ENCODE measurements at places on chromosomes 3 and 15. TPM values are rescaled to one million over a fixed set of nuclear protein-coding genes. Genes with fewer than 3 reads are reported as not detected.

STAC gene
- total RNA-seq, result 4.2 TPM

CTXN2 gene
- total RNA-seq, result not detected

SLC2A2 gene
- not detected for total RNA-seq

ITPKA gene
- total RNA-seq, result not detected

STIMATE gene
- 40.2 TPM for total RNA-seq

UBAP1L gene
- 15.9 TPM for total RNA-seq

ADAMTS7 gene
- total RNA-seq, result 19.3 TPM

CLPX gene
- 71.9 TPM for total RNA-seq

FSTL1 gene
- 552 TPM for total RNA-seq

MASP1 gene
- total RNA-seq, result 2.0 TPM

TIMP4 gene
- total RNA-seq, result 124 TPM

DISP2 gene
- total RNA-seq, result under 0.01 TPM

All from tibial nerve (tissue), 4 donors.